Left renal pelvis (tissue), 4 donors: ENCODE measurements at places on chromosomes 11 and 22. TPM values are rescaled to one million over a fixed set of nuclear protein-coding genes. Genes with fewer than 3 reads are reported as not detected.

- DNase-seq = no peak
Measured at GRCh38 chr11:78078218-78079167, 1.2 kb downstream of the NDUFC2 start.

GRCh38 chr22:22796724-22797123, 90.9 kb upstream of the IGLL5 start:
- no peak for DNase-seq

GRCh38 chr11:126354631-126355323, 709 bp upstream of the ST3GAL4 start:
- DNase-seq = no peak

- DNase-seq = no peak
Measured at GRCh38 chr11:107757661-107758060, 45.8 kb upstream of the SLN start.

- DNase-seq = no peak
Measured at GRCh38 chr11:43930868-43931716, 11.3 kb upstream of the C11orf96 start.

DNA sequence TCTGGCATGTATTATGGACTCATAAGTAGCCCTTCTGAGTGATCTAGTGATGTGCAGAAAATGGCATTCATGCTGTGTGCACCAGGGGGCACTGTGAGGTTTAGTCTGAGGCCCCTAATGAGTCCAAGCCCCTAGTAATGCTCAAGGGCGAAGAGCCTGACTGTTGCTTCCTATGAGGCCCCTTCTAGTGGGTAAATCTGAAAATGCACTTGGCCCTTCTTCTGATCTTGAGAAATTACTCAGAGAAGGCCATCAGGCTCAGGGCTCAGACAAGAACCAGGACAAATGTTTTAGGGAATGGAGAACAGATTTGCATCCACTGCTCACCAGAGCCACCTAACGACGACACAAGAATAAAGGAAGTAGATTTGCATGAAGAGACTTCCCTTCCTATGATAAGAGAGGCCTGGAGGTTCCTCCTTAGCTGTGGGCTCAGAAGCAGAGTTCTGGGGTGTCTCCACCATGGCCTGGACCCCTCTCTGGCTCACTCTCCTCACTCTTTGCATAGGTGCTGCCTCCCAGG, 75.8 kb downstream of the GGTLC2 start:
- peak; percentile 12 for DNase-seq

DNA sequence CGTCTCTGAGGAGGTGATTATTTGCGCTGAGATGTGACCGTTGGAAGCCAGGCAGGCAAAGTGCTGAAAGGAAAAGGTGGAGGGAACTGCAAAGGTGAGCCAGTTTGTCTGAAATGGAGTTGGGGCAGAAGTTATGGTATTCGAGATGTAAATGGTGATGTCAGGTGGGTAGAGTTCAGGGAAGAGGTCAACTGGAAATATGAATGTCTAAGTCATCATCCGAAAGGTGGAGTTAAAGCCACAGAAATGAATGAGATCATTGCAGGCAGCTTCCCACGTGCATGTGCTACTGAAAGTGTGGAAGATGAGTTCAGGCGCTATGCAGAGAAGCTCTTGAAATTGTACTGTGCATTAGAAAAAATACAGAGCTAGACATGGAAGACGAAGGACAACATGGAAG, 2.2 kb upstream of the BPIFC start:
- no peak for DNase-seq

Gene INSC
- polyA plus RNA-seq = 0.82 TPM

Gene SLC1A2
- polyA plus RNA-seq = 0.52 TPM

Gene DTX4
- polyA plus RNA-seq = 31.2 TPM
